Endothelial cell of umbilical vein (primary cell): ENCODE measurements at places on chromosomes 7 and 10. TPM values are rescaled to one million over a fixed set of nuclear protein-coding genes. Genes with fewer than 3 reads are reported as not detected.

DNA sequence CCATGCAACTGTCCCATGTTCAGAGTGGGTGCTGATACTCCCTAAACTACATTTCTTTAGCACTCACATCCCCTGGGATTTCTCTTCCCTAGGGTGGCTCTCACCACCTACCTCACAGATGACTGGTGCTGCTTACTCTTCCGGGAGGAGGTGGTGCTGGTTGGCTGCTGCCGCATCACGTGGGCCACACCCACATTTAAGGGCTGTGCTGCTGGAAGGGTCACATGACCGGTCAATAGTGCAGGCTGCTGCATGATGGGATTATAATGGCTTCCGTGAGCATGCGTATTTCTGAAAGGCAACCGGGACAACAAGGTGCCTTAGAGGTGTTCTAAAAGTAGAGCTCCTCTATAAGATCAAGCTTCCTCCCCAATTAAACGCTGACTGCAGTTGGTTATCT lies 76.8 kb downstream of the CLEC2L start:
- DNase-seq = no peak

Gene NEURL1
- total RNA-seq = 0.22 and 0.30 TPM in 2 replicates

Gene DYNC1I1
- 3.3 and 3.6 TPM in 2 replicates for total RNA-seq

DNA sequence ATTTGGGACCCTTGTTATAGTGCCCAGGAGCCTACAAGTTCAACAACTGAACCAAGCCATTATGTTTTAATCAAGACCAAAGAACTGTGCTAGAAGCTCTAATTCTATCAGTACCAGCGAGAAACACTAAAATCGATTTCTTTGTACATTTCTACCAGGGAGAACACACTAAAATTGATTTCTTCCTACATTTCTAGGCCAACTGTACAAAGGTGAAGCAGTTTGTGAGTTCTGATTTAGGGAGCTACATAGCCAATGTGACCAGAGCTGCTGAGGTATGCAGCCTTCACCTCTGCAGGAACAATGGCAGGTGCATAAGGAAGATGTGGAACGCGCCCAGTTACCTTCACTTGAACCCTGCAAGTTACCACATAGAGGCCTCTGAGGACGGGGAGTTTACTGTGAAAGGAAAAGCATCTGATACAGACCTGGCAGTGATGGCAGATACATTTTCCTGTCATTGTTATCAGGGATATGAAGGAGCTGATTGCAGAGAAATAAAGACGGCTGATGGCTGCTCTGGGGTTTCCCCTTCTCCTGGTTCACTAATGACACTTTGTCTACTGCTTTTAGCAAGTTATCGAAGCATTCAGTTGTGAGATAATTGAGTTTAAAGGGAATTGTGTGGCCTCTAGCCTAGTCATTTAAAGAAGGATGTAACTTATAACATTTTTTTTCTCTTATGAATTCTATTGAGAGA lies 31.7 kb downstream of the HYAL4 start:
- DNase-seq = peak; percentile 15

DNA sequence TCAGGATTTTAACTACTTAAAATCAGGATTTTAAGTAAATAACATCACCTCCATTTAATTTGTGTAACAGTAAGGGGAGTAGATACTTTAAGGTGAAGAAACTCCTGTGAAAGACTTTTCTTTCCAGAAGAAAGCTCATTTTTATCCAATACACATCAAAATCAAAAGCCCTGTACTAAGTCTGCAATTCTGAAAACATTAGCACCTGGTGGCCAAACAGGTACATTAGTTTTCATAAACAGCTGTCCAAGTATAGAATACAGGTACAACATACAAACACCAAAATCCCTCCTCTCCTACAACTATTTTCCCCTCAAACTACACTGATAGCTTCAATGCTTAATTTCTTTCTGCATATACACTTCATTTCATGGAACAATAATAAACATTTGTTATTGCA lies 22.9 kb downstream of the FAM3C start:
- no peak for DNase-seq

Gene HGF
- 0.15 and 0.35 TPM in 2 replicates for total RNA-seq

DNA sequence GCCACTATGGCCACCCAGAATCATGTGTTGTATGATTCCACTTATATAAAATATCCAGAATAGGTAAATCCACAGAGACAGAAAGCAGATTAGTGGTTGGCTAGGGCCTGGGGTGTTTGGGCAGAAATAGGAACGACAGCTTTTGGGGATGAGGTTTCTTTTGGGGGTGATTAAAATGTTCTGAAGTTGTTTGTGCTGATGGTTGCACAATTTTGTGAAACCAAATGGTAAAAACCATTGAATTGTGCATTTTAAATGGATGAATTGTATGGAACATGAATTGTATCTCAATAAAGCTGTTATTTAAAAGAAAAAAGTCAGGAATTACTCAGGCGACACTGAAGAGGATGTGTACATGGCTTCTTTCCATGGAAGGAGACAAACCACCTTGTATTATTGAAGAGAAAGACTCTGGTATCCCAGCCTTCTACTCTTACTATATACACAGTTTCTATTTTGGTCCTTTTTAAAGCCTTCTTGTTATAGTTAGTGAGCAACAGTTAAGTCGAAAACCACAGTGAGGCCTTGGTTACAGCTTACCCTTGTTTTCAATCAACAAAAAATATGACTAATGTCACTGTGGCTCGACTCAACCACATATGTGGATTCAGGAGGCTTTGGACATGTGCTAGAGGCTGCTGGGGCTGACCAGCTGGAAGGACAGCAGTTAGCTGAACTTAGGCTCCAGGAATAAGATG lies 57.1 kb upstream of the KMT2E start:
- DNase-seq = no peak

Gene FAM3C
- total RNA-seq = 50.0 and 54.5 TPM in 2 replicates
